ENCODE measurements at places on chromosomes 3 and 15.

- no peak for DNase-seq
These were observed 289.4 kb downstream of the LSAMP start for GRCh38 chr3:116155841-116156240.

DNA sequence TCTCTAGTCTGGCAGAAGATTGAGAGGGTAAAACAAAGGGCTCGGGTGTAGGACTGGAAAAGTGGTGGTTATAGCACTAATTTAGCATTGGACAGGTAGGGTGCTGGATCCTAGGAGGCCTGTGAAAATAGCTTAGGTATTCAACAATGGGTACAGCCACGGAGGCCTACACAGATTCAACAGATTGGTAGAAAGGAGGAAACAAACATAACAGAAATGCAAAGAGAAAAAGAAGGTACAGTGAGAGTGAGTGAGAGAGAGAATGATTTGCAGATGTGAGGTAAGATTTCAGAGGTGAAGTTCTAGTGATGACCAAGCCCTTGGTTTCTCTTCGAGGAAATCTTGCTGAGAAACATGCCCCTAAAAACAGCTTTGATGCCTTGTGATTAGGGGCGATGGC is 37.9 kb downstream of the ADIPOQ start:
- no peak for DNase-seq

- DNase-seq = no peak
These were observed 14.8 kb downstream of the LOXL1 start for GRCh38 chr15:73941044-73941443.

- DNase-seq = no peak
These were observed 12.6 kb upstream of the RNU6-1 start for GRCh38 chr15:67852418-67852817.
